ENCODE measurements at places on chromosomes 12 and 14.

- DNase-seq = no peak
Observed at GRCh38 chr12:91902860-91903683, 242.6 kb downstream of the BTG1 start.

DNA sequence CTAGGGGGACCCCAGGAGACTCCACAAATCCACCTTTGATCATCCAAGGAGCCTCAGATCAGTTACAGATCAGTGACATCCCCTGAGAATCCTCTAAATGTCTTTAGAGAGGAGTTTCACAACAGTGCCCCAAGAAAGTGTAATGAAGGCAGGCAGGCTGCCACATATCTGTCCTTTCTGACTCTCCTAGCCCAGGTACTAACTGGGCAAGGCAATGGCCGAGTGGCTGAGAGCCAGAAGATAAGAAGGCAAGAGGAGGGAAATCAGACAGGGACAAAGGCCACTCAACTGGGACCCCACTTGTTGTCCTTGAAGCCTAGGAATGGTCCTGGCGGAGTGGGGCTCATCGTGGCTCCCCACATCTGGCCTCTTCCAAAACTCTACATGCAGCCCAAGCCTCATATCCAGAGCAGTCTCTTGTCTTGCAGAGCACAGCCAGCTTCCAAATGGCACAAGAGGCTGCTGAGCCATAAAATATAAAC is 11.6 kb downstream of the ACTN1 start:
- no peak for DNase-seq

- no peak for DNase-seq
Observed at GRCh38 chr12:27185234-27186021, 58.7 kb upstream of the STK38L start.

- DNase-seq = peak; percentile 6
Observed at GRCh38 chr12:52243856-52244614, 11.0 kb downstream of the KRT7 start.

DNA sequence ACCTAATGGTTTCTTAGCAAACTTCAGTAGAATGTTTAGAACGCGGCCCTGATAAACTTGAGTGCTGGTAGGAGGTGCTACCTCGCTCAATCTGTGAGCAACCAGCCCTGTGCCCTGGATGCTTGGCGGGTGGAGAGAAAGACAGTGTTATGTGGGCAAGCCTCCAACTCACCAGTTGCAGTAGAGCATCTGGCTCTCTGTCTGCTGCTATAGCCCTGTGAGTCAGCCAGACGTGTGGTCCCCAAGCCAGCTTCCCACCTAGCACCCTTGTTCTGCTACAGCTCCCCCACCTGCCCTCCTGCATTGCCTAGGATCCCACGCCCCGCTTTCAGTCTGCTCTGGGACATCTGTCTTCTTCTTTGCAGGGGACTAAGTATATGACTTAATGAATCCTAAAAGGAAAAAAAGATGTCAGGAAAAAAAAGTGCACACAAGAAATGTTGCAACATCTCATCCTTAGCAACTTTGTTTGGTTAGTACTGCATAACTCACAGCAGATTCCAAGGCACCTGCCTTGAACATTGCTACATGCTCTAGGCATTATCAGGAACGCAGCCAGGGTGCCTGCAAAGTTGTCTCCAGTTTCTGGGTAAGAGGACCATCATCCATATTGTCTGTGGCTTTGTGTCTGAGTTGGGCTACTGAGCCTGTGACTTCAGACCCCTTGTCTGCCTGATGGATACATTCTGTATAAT is 13.6 kb downstream of the SNRNP35 start:
- no peak for DNase-seq

Measured in stimulated activated CD8-positive, alpha-beta memory T cell treated with anti-CD3 and anti-CD28 coated beads, Interleukin-7, amount 100 ng/mL, for 1 hour (primary cell).